ENCODE measurements at places on chromosomes 12 and 14. TPM values are rescaled to one million over a fixed set of nuclear protein-coding genes. Genes with fewer than 3 reads are reported as not detected.

EXOC5 gene
- total RNA-seq = 20.6 TPM

DNA sequence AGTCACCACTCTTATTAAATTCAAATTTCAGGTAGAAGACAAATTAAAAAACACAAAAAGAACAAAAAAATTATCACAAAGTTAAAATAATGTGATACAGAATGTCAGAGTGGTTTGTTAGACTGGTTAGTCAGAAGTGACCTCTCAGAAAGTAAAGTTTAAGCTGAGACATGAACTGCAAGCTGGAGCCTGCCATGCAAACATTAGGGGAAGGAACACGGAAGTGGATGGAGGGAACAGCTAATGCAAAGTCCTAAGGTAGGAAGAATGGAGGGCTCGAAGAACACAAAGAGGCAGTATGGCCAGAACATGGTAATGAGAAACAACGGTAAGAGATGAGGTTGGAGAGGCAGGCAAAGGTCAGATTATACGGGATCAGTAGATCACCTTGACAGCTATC lies 41.7 kb downstream of the WDHD1 start:
- no peak for DNase-seq

GRCh38 chr14:105484069-105484996 lies 2.4 kb upstream of the CRIP1 start:
- DNase-seq = no peak

DNA sequence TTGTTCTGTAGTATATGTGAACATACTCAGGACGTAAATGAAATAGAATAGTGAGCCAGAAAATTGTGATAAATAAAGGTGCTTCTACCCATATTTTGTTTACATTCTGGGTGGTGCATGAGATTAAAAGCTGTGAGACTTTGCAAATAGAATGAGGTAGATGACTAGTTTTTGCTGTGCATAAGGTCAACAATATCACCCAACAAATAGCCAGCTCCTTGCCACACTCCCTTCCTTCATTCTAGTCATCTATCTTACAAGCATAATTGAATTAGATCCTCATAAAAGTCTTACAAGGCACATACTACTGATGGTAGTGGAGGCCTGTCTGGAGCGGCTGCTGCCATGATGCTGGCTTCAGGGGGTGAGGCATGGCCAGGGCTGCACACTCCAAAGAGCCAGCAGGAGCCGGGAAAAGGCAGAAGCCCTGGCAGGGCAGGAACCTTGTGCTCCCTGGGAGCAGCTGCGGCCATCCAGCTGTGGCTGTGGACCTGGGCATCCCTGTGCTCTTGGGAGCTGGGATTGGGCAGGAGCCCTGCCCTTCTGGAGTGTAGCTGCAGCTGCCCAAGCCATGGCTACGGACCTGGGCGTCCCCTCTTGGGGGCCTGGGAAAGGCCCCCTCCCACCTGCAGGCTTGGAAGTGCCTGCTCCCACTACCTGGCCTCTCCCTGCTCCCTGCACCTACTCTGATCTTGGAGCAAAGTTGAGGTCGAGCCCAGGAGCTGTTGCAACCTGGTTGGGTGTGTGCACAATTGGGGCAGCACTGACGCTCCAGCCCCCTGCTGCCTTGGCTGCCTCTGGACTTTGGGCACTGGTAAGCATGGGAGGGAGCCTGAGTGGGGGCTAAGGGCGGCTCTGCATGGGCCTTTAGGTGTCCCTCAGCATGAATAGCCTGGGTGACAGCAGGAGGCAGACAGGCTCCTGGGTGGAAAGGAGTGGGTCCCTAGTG lies 112.8 kb downstream of the DACT1 start:
- no peak for DNase-seq

DNA sequence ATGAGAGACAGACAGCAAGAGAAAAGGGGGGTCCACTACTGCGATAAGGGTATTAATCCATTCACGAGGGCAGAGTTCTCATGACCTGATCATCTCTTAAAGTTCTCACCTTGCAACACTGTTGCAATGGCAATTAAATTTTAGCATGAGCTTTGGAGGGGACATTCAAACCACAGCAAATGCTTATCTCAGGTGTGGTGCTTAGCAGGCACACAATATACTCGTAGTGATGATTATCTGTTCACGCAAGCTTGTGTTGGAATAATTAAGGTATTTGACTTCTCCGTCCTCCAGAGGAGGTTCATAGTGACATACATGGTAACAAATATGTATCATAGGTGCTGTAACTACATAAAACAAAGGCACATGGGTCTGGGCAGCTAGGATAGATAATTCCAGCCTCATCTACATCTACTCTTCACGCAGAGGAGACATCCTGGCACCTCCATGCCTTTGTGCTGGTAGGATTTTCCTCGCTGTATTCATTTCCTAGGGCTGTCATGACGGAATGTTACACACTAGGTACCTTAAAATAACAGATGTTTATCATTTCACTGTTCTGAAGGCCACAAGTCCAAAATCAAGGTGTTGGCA lies 221.2 kb downstream of the RBM19 start:
- DNase-seq = no peak

DNA sequence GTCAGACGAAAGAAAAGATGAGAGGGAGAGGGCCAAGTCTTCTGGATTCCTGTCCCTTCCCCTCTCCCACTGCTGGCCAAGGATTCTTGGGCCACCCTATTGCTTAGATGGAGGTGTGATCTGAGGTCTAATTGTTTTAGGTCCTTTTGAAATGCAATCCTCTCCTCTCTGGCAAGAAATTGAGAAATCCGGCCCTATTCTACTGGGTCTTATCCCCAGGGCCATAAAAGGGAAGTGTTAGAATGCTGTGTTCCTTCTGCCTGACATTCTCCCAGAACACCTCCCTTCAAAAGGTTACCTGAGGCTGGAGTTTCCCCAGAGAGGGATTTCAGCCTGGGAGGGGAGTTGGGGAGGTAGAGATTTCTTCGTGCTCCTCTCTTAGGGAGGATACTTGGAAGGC lies 4.4 kb downstream of the WNT5B start:
- no peak for DNase-seq

DNA sequence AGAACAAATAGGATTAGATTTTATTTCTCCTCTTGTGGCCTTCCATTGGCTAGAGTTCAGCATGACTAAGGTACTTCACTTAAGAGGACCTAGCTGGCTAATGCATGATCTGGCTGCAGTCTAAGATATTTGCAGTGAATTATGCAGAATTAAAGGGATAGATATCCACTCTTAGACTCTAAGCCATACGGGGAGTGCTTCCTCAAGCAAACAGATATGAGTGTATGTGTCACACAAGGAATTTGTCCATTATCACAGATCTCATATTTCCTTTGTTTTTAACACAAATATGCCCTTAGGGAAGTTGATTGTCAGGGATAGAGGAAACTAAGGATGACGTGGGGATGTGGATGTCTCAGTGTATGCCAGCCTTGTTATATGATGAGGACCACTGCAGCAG lies 88.1 kb upstream of the DHRS4 start:
- DNase-seq = no peak
